ENCODE measurements at places on chromosomes 4 and X.

DNA sequence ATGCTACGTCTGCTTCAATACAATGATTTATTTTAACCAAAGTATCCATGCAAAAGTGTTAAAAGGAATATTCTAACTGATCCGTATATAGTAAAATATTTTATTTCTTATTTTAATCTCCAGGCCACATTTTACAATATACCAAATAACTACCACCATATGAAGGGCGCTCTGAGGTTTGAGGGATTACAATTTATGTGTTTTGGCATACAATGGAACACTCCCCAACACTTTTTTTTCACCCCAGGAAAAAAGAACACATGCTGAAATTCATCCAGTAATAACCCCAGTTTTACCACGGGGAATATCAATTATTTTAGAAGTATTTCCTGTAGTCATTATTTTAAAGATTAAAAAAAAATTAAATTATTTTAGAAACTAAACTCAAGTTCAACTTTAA lies 65.4 kb downstream of the APBB2 start:
- DNase-seq: no peak

DNA sequence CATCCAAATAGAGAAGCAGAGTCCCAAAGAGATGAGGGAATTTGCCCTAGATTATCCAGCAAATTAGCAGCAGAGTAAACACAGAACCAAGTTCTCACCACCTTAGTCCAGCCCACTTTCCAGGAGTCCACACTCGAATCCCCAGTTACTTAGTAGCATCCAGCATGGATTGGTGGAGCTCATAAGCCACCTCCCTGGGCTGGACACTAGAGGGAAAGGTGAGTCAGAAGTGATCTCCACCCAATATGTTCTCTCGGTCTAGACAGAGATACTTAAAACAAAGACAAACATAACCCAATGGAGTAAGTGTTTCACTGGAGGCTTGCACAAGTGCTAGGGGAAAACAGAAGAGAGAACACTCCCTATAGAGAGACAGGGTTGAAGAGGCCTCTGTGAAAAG lies 105.1 kb upstream of the CPEB2 start:
- no peak for DNase-seq

- peak; percentile 52 for DNase-seq
These were observed 36.1 kb downstream of the NBDY start for GRCh38 chrX:56764975-56765791.

- DNase-seq: no peak
These were observed 294.0 kb downstream of the TENM3 start for GRCh38 chr4:182537031-182537795.

DNA sequence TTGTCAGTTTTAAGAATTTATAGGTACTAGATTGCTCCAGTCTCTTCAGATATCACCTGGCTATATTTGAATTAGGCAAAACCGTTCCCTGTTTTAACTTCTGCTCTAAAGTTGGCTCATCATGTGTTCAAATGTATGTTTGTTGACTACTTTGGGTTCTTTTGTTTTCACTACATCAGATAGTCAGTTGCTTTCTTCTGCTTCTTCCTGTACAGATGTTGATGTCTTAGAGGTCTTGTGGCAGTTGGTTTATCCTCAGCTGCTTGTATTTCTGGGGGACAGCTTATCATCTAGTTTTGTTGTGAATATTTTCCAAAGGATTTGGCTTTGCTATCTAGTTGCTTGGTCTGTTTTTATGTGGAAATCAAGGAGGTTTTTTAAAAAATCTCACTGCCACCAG lies 28.0 kb downstream of the TBC1D19 start:
- no peak for DNase-seq

DNA sequence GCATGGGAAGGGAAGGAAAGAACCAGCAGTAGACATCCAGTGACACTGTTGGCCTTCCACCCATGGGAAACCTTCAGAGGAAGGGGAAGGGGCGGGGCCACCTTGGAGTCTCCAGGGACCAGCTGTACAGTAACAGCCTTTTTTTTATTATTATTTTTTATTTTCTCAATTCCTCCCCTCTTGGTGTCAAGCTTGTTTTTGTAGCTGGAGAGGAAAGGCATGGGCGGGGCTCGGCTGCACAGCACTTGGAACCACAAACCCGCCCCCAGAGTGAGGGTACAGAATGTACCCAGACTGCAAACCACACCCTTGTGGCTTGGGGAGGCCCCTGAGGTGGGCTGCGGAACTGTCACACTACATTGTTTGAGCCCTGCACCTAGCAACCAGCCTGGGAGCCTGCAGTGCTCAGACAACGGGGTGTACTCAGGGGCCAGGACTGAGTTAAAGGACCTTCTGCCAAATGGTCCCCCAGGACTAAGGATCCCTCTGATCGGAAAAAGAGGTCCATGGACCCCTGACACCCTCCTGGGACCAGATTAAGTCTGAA lies 45.7 kb downstream of the PRPS1 start:
- peak; percentile 94 for DNase-seq

GRCh38 chrX:27597508-27597907 lies 7.4 kb downstream of the DCAF8L2 start:
- no peak for DNase-seq

- no peak for DNase-seq
These were observed 30.2 kb upstream of the GNPDA2 start for GRCh38 chr4:44756559-44756958.

- DNase-seq: no peak
These were observed 36.3 kb upstream of the ADRA2C start for GRCh38 chr4:3729882-3730226.

DNA sequence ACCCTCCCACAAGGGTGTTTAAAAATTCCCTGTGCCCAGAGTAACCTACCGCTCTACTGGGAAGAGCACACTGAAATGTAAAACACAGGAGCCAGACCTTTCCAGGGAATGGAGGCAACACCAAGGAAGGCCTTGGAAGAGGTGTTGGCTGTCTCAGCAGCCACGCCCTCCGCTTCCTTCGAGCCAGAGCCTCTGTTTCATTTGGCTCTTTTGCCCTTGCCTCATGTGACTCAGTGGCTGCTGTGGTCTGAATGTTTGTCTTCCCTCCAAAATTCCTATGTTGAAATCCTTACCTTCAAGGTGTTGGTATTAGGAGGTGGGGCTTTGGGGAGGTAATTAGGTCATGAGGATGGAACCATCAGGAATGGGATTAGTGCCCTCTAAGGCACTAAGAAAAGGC lies 11.3 kb downstream of the SCD5 start:
- DNase-seq: no peak

DNA sequence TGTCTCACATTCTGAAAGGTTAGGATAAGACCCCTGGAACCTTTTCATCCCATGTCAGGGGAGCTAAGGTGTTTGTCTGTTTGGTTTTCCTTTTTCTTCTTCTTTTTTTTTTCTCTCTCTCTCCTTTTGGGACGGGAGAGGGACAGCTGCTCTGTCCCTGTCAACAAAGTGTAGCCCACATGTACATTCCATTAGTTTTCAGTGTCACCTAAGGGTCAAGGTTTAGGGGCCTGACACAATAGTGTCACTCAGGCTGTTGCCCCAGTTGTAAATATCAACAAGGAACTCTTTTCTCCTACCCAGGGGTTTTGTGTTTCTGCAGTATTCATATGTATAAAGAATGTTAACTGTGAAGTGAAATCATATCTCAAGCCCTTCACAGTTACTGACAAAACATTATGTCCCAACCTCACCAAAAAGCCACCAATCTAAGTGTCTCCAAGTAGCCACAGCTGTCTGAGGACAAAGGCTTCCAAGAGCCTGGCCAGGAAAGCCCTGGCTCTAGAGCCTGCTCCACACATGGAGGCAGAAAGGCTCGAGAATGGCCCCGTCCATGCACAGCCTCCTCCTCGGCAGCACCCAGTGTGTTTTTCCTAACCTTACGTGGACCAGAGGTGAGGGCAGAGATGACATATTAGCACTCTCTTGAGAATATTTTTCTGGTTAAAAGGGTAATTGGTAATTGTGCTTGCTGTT lies 9.4 kb downstream of the IRF2 start:
- no peak for DNase-seq

DNA sequence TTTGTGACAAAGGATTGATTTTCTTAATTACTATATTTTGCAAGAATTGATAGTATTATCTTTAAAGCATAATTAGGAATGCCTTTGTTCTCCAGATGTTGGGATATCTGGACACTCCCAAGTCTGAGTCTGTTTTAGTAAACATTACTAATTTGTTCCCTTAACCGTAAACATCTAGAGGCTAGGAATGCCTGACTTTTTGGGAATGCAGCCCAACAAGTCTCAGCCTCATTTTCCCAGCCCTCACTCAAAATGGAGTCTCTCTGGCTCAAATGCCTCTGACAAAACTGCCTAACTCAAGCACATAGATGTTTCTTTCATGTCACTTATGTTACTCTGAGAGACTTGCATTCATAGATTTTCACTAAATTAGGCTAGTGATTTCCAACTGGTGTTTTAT lies 297.0 kb upstream of the CLNK start:
- DNase-seq: no peak

DNA sequence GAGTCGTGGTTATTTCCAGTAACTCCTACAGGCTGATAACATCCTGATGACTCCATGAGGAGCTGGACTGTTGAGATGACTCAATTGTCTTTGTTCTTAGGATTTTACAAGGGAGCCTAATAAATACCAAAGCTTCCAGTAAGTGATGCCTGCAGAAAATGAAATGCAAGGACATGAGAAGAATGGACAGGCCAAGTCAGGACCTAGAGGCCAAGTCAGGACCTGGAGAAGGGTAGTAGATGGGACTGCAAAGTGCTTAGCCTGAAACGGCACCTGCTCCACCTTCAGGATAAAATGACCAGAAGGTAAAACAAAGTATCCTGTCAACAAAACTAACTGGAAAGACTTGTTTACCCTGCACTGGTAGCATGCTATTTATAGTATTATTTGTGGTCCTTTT lies 6.4 kb upstream of the SLC10A6 start:
- DNase-seq: no peak

DNA sequence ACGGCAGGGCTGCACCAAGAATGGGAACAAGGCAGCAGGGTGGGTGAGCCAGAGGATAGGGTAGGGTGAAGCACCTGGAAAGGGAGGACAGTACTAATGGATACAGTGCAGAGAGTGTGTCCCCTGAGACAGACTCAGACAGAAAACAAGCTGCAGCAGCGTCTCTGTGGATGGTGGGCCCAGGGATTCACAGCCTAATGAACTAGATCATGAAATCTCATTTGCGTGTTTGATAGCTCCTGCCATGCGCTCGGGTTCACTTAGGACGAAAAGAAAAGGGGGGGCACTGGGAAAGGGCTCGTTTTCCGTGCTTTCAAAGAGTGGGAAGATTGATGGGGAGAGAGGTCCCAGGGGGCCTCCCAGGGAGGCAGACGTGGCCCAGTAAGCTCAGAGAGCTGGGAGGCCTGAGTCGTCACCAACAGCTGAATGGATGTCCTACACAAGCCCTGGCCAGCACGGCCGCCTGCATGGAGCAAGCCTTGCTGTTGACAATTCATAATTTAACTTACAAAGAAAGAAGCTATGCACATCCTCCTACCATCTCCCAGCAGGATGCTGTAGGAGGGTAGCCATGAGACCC lies 446.9 kb downstream of the BCOR start:
- DNase-seq: no peak

DNA sequence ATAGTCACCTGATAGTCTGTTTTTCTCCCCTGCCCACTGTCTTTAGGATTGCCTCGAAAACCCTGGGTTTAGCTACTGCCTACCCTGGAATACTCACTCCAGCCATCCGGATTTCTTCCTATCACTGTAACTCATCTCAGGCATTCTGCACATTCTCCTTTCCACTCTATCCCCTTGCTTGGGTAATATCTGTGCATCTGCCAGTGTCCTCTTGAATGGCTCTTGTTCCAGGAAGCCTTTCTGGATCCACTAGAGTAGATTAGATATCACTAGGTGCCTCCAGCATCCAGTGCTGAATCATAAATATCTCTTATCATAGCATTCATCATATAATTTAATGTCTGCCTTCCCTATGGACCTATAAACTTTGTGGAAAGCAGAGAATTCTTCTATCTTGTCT lies 17.1 kb upstream of the GALNT7 start:
- DNase-seq: no peak

DNA sequence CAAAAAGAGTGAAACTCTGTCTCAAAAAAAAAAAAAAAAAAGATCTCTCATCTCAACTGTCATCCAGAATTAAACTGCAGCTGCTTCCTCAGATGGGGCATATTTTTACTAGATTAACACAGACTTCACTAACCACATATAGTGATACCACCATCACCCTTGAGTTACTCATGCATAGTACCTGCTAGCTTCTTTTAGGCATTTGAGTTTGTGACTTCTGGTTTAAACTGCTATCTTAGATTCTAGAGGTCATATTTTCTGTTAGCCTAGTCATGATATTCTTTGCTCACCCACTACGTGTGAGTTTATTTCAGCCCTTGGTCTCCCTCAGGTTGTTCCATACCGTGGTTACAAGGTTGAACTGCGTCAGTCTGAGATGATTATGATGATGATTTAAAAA lies 154.9 kb upstream of the BMP3 start:
- no peak for DNase-seq

GRCh38 chr4:74682567-74683359 lies 111.6 kb downstream of the BTC start:
- no peak for DNase-seq

- no peak for DNase-seq
These were observed 857.4 kb upstream of the HTR2C start for GRCh38 chrX:113726466-113726865.

DNA sequence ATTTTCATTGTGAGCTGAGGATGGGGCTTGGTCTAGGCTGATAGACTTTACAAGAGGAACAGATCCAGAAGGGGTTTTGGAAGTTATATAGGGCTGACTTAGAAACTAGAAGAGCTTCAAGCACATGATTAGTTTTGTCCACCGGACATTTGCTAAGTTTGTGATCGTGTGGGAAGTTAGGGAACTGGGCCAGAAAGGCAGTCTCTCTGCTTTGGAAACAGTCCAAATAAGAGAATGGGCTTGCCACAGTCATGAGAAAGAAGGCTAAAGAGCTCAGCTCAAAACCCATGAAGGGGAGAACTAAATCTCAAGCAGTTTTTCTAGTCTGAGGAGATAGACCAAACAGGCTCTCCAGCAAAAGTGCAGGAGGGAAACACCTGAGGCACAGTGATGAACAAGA lies 67.8 kb downstream of the ZNF674 start:
- no peak for DNase-seq

GRCh38 chr4:91325495-91325894 lies 978.3 kb upstream of the GRID2 start:
- no peak for DNase-seq

GRCh38 chr4:168618577-168619265 lies 121.9 kb downstream of the PALLD start:
- no peak for DNase-seq

DNA sequence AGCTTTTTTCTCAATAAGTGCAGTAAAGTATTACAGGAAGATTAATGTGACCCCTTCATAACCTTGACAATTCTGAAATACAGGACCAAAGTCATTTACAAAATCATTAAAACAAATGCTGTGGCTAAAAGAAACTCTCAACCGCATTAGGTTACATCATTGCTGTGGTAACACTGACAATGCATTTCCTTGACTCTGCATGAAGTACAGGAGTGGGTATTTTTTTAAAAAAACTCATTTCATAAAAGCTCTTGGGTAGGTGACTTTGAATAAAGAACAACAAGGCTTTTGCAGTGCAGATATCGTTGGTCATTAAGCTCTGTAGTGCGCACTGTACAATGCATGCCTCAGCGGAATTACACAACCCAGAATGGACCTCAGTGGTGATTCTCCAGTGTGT lies 23.4 kb upstream of the XK start:
- no peak for DNase-seq

- no peak for DNase-seq
These were observed 58.9 kb downstream of the TLR10 start for GRCh38 chr4:38723726-38724474.

Data from CD4-positive, alpha-beta T cell treated with Interleukin-6 at 100 ng/mL for 8 hours (primary cell).